ENCODE measurements at places on chromosomes 5 and 9.

GRCh38 chr9:111731928-111732327 is 62.8 kb downstream of the SHOC1 start:
- DNase-seq: no peak

DNA sequence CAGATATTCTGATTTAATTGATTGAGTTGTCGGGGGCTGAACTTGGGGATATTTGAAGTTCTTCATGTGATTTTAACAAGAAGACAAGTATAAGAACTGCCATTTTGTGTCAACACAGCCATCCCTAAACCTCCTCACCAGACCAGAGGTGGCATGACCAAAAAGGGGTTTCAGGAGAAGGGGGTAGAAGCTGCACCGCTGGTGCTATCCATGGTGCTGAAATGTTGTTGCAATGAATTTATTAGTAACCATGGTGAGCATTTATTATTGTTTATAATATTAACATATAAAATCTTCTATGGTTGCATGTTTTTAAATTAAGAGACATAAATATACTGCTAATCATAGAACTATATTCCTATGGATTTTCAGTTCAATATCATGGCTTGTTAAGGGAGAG is 72.3 kb downstream of the GNA14 start:
- no peak for DNase-seq

GRCh38 chr9:127096208-127096607 is 26.2 kb downstream of the ANGPTL2 start:
- no peak for DNase-seq

DNA sequence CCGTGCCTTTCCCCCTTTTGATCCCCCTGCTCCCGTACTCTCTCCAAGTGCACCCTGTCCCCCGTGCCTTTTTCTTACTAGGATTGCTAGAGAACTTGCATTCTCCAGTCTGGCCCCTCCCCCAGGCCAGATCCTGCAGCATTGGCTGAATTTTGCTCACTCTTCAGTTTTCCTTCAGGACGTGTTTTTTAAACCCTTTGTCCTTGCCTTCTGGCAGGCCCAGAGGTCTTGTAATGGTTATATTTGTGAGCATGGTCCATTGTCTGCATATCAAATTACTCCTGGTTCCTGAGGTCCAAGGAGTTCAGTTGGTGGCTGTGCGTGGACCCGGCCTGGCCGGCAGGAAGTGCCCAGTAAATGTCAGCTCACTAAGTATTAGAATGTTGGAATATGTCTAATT is 606 bp downstream of the TBC1D13 start:
- DNase-seq: no peak

GRCh38 chr5:57780306-57780960 is 297.8 kb upstream of the ACTBL2 start:
- DNase-seq: no peak

- DNase-seq: no peak
Measured at GRCh38 chr5:321230-321725, at the start of gene AHRR. AHRR (plus strand) TSS chr5:321714; CDS start chr5:343903, 22,189 bp downstream.

- DNase-seq: no peak
Measured at GRCh38 chr5:173726846-173727557, 110.6 kb upstream of the BOD1 start.

DNA sequence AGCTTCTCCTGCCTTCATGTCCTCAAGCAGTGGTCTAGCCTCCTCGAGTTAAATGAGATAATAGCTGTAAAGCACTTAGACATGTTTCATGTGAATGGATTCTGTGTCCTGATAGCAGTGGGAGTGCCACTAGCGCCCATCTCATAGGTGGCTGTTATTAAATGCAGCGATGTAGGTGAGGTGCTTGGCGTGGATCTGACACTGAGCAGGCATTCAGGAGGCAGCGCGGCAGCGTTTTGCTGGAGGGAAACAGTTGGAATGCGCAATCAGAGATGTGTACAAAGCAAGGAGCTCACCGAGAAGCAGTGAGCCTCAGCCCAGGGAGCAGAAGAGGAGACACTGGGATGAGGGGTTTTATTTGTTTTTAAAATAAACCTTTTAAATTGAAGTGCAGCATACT is 106.6 kb downstream of the RGS3 start:
- no peak for DNase-seq

DNA sequence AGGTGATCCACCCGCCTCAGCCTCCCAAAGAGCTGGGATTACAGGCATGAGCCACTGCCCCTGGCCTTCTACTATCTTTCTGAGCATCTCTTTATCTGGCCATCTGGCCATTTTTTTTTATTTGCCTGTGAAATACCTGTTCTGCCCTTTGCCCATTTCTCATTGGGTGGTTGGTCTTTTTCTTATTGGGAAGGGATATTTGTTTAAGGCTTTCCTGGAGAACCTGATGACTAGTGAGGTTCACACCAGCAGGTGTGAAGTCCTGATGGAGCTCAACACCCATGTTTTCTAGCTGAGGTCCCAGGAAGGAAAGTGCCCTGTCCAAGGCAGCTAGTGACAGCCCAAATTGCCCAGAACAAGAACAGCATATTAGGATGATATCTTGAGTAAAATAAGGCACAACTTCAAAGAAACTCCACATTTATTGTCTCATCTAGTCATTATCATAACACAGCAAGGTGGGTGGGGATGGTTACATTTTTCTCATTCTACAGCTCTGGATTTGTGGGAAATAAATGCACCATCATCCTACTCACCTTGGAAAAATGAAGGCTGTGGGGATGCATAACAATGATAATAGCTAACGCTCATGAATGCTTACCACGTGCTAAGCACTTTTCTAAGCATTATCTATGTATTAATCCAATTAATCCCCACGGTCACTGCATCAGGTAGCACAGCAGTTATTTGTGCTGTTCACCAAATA is 20.3 kb downstream of the SLC36A3 start:
- DNase-seq: no peak

- no peak for DNase-seq
Measured at GRCh38 chr5:163440954-163441353, 3.6 kb downstream of the CCNG1 start.

- DNase-seq: no peak
Measured at GRCh38 chr5:178839319-178839704, 20.4 kb upstream of the ZNF354B start.

- no peak for DNase-seq
Measured at GRCh38 chr5:91474201-91474600, 91.1 kb upstream of the ARRDC3 start.

- no peak for DNase-seq
Measured at GRCh38 chr9:79043916-79044315, 527.8 kb upstream of the TLE4 start.

DNA sequence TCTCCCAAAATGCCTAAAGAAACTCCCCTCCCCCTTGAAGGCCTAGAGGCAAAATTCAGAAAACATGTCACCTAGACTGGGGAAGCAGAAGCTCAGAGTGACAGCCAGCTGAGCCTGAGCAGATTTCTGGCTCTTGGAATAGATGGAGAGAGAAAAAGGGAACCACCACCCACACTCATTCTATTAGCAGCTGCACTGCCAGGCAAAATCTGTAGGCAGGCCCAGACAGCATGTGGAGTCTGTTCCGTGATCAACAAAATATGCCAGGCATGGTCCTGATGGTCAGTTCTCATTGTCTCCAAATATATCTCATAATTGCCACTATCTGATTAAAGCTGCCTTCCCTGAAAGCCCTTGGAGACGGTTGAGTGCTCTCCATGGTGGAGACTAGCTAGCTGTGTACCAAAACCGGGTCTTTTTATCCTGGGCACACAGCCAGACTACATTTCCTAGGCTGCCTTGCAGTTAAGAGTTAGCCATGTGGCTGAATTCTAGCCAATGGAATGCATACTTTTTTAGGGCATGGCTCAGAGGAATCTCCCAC is 131.7 kb upstream of the GPR151 start:
- no peak for DNase-seq

- no peak for DNase-seq
Measured at GRCh38 chr5:83345423-83345822, 126.1 kb upstream of the VCAN start.

- no peak for DNase-seq
Measured at GRCh38 chr9:132783006-132783405, 95.1 kb downstream of the AK8 start.

GRCh38 chr9:4070266-4070665 is 229.6 kb downstream of the GLIS3 start:
- DNase-seq: no peak

DNA sequence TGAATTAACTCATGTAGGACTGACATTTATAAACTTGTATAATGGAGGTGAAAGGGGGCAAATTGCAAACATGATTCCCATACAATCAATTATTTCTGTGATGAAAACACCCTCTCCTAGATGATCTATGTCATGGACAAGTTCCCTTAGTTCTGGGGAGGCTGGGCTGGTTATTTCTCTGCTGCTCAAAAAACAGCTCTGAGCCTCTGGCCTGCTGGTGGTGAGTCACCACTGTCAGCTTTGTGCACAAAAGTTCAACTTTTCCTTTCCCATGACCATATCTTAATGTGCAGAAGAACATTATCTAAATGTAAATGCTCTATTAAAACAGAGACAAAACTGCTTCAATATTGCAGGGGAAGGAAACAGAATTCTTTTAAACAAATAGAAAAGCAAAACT is 85.0 kb downstream of the HMHB1 start:
- no peak for DNase-seq

DNA sequence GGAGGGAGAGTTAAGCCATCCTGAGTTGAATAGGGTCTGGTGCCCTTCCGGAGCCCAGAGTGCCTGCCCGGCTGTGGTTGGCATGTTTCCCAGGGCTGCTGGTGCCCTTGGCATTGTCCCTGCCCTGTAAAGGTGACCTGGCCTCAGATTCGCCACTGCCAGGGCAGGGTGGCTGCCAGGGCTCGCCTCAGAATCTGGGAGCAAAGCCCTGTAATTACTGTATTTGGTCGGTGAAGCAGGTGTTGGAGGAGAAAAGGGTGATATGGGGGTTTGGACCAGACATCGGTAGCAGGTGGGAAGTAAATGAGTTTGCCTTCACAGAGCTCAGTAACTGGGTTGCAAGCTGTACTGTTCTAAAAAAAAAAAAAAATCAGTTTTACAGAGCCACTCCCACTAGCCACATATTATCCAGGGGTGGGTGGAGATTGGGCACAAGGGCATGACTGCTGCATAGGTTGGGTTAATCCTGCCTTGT is 47.6 kb downstream of the RGS3 start:
- no peak for DNase-seq

GRCh38 chr9:21251190-21251589 is 11.4 kb upstream of the IFNA14 start:
- DNase-seq: no peak

- DNase-seq: no peak
Measured at GRCh38 chr9:129836311-129837007, 1.2 kb downstream of the USP20 start.

- DNase-seq: no peak
Measured at GRCh38 chr5:180160215-180160614, 48.8 kb downstream of the RASGEF1C start.

DNA sequence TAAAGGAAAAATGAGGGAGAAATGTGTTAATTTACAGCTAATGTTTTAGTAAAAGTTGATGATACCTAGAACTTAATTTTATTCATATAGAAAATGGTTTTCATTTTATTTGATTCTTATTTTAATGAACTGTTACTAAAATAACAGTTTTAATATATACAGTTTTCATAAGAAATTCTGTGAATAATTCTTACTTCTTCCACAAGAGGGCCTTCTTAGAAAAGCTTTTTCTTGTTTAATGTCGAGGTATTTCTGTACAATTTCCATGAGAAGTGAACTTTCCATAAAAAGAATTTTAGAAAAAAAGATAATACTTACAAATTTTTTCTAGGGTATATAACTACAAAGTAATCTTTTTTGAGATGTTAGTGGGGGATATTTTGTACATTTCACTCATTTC is 73.9 kb downstream of the KLF9 start:
- no peak for DNase-seq

DNA sequence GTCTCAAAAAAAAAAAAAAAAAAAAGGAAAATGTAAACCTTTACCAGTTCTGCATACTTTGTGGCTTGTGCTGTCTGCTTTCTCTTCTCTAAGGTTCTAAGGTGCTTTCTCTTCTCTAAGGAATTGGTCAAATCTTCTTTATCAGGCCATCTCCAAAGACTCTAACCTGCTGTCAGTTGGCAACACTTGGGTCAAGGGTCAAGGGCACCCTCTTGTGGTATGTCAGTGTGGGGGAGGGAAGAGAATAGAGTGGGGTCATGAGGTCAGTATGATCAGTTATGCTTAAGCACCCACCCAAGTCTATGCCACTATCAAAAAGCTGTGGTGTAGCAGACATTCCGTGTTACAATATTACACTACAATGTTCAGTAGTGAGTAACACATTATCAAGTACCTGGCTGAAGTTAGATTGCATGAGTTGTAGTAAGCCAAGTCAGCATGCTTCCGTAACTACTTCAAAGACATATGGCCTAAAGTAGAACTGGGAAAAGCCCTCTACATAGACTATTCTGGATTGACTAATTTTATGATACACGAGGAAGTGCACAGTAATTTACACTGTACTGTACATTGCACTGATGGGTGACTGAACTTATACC is 25.0 kb upstream of the CCL28 start:
- DNase-seq: no peak

DNA sequence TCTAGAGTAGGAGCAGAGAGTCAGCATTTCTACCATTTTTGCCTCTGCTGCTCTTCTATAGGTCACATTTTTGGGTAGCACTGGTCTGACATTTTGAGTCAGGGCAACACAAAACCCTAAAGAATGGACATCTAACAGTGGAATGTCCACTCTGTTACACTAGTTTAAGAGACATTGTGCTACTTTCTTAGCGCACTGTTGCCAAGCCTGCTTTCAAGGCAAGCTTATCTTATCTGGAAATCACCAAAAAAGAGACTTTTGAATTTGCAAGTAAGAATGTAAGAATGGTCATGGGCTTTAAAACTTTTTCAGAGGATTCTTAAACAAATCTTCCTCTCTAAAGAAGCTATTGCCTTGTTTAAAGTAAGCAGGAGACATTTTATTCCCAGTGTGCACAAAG is 73.0 kb upstream of the STARD4 start:
- DNase-seq: no peak
